ENCODE measurements at places on chromosomes 3 and 15. TPM values are rescaled to one million over a fixed set of nuclear protein-coding genes. Genes with fewer than 3 reads are reported as not detected.

RTP1 gene
- not detected for total RNA-seq

GOLGA8S gene
- total RNA-seq = 0.14 TPM

C3orf80 gene
- total RNA-seq = not detected

CA12 gene
- not detected for total RNA-seq

SEC22A gene
- 11.5 TPM for total RNA-seq

SLC12A8 gene
- 0.38 TPM for total RNA-seq

KNG1 gene
- not detected for total RNA-seq

CCR9 gene
- 6.5 TPM for total RNA-seq

IRAK2 gene
- total RNA-seq = 1.4 TPM

ST3GAL6 gene
- total RNA-seq = 0.44 TPM

TMEM212 gene
- total RNA-seq = not detected

SLC12A1 gene
- not detected for total RNA-seq

BSN gene
- 0.08 TPM for total RNA-seq

IL17RE gene
- 1.6 TPM for total RNA-seq

NR2E3 gene
- not detected for total RNA-seq

ZPLD1 gene
- not detected for total RNA-seq

GALNT15 gene
- total RNA-seq = not detected

KLHL25 gene
- total RNA-seq = 10.2 TPM

ZDHHC19 gene
- not detected for total RNA-seq

TERC gene
- 9.0 TPM for total RNA-seq

SLC24A5 gene
- total RNA-seq = not detected

ATP13A5 gene
- total RNA-seq = not detected

FAN1 gene
- 15.9 TPM for total RNA-seq

ITPKA gene
- not detected for total RNA-seq

PRICKLE2 gene
- total RNA-seq = not detected

SMCO1 gene
- not detected for total RNA-seq

NMB gene
- total RNA-seq = 2.2 TPM

DZIP1L gene
- total RNA-seq = not detected

FMN1 gene
- total RNA-seq = 0.55 TPM

COLQ gene
- 3.7 TPM for total RNA-seq

NFKBIZ gene
- total RNA-seq = 438 TPM

EPHB1 gene
- total RNA-seq = 0.08 TPM

XYLB gene
- total RNA-seq = 0.59 TPM

TMEM40 gene
- total RNA-seq = not detected
